Heart right ventricle (tissue), 16 donors: ENCODE measurements at places on chromosomes 2 and 18. TPM values are rescaled to one million over a fixed set of nuclear protein-coding genes. Genes with fewer than 3 reads are reported as not detected.

Gene CERKL
- total RNA-seq: not detected

DNA sequence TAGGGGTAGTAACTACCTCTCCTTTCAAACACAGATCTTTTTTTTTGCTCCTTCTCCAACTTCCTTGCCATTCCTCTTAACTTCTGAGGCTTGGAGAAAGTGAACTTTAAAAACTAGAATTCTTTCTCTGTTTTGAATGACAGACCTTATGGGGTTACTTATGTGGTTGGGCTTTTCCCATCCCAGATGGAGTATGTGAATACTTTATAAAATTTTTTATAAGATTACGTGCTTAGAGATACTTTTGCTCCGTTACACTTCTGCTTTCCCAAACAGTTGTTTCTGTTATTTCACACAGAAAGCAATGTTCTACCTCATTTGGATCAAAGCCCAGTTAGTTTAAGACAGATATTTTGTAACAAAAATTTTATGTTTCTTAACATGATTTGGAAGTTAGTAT, 20.2 kb downstream of the GREB1L start:
- no peak for DNase-seq
- H3K27ac ChIP-seq: no peak overlapping the region
- H3K27me3 ChIP-seq: no peaks in the 10 kb centered on the region
- no peaks in the 10 kb centered on the region for H3K4me1 ChIP-seq
- H3K36me3 ChIP-seq: no peaks in the 10 kb centered on the region

DNA sequence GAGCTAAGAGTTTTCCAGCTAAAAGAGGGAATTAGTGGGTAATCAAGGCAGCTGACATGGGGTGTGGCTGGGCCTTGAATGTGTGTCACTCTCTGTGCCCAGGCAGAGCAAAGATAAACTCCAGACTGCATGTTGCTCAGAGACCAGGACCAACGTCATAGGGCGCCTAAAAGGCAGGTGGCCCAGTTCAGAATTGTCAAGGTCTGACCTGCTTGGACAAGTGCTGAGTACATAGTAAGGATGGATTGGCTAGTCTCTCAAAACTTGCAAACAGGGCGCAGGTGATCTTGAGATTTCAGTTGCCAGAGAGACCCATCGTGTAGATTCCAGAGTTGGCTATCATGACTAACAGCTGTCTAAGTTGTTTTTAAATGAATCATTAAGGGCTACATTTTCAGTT, 19.0 kb downstream of the CLUL1 start:
- H3K36me3 ChIP-seq: no peaks in the 10 kb centered on the region
- H3K27ac ChIP-seq: no peak overlapping the region
- no peaks in the 10 kb centered on the region for H3K4me1 ChIP-seq
- DNase-seq: no peak
- H3K27me3 ChIP-seq: peaks cover 4% of the 10 kb centered on the region

GRCh38 chr2:52518678-52519077, 1248.9 kb upstream of the CHAC2 start:
- H3K27ac ChIP-seq: no peak overlapping the region
- no peak for DNase-seq
- H3K4me1 ChIP-seq: no peaks in the 10 kb centered on the region

Gene LYG2
- total RNA-seq: not detected

DNA sequence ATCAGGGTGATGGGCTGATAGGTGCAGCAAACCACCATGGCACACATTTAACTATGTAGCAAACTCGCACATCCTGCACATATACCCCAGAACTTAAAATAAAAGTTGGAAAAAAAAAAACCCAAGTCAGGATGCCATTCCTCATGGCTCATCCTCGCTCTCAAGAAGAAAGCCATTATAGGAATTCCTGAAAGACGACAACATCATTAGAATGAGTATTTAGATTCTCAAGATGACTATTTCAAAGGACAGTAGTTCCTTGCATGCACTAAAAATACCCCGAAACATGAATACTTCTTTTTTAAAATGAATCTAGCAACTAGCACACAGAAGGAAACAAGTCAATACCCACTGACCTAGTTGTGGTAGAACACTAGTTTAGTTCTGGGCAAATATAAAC, 285.8 kb upstream of the REV1 start:
- no peak for DNase-seq
- H3K4me3 ChIP-seq: no peak overlapping the region
- no peaks in the 10 kb centered on the region for H3K4me1 ChIP-seq
- no peaks in the 10 kb centered on the region for H3K36me3 ChIP-seq
- no peak overlapping the region for H3K27ac ChIP-seq

- no peak overlapping the region for H3K27ac ChIP-seq
- no peaks in the 10 kb centered on the region for H3K27me3 ChIP-seq
- DNase-seq: no peak
Observed at GRCh38 chr2:57890464-57890863, 156.1 kb upstream of the VRK2 start.

Gene ITSN2
- total RNA-seq: 33.7 TPM

Gene FBXO48
- 1.2 TPM for total RNA-seq

DNA sequence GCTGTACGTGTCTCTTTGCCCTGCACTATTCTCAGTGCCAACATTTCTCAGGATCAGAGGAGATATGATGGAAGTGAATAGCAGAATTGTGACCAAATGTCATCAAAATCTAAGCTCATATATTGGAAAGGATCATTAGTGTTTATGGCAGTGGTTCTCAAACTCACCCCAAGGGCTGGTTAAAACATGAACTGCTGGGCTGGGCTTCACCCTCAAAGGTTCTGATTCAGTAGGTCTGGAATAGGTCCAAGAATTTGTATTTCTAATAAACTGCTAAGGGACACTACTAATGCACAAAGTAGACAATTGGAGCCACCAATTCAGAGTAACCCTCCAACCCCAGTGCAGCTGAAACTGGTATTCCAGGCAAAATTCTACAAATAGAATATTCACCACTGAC, 317.9 kb upstream of the UBE2E3 start:
- H3K36me3 ChIP-seq: no peaks in the 10 kb centered on the region
- DNase-seq: no peak
- H3K27me3 ChIP-seq: no peaks in the 10 kb centered on the region
- no peaks in the 10 kb centered on the region for H3K4me1 ChIP-seq
- H3K27ac ChIP-seq: no peak overlapping the region

DNA sequence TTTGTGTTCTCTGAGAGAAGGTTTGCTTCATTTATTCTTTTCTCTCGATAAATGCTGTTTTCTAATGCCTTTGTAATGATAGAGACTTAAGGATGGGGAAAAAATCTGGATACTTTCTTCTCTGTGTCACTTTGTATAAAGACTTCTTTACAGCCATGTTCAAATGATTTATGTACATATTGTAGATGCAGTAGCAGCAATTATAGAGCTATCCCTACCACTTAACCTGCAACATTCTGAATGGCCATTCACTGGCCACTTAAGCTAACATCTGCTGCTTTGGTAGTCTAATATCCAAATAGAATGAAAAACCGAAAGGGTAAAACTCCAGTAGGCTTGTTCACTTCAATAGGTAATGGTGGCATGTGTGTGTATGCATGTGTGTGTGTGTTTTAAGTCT, 97.8 kb downstream of the CSRNP3 start:
- DNase-seq: no peak
- H3K36me3 ChIP-seq: no peaks in the 10 kb centered on the region
- H3K27ac ChIP-seq: no peak overlapping the region
- H3K4me1 ChIP-seq: peaks cover 3% of the 10 kb centered on the region

DNA sequence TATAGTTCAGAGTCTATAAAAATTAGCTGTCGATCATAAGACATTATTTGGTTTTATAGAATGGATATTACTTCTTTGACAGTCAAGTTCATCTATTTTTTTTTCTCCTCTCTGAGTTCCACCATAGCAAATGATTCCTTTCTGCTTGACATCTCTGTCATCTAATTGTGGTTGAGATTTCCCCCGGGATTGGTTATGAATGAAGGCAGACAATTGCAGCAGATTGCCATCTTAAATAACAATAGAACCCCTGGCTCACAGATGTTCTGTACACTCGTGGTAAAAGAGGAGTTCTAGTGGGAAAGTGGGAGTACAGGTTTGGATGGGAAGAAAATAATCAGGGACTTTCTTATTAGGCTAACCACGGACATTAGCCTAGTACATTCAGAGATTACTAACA, 292.1 kb upstream of the NRXN1 start:
- H3K4me3 ChIP-seq: no peak overlapping the region
- no peaks in the 10 kb centered on the region for H3K27me3 ChIP-seq
- H3K27ac ChIP-seq: no peak overlapping the region

DNA sequence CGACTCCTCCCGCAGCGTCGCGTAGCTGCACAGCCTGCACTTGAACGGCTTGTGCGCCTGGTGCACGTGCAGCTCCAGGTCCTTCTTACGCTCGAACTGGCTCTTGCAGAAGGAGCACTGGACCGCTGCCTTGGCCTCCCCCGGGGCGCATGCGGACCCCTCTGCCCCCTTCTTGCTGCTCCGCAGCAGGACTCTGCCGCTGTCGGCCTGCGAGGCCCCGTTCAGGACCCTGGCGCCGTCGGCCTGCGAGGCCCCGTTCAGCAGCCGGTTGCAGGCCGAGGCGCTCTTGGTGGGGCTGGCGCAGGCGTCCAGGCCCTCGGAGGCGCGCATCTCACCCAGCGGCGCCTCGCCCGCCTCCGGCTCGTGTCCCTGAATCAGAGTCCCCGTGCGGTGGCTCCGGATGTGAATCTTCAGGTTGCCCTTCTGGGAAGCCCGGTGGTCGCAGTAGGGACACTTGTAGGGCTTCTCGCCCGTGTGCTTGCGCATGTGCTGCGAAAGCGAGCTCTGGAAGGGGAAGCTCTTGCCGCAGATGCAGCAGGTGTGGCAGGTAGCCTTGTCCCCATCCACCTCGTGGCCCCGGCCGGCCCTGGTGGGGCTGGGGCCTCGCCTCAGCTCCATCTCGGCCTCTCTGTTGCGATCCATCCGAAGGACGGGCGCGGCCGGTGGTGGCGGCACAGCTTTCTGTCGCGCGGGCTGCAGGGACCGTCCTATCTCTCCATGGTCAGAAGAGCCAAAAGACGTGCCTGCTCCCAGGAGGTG, 52.5 kb downstream of the ZNF516 start:
- DNase-seq: no peak
- H3K4me1 ChIP-seq: peaks cover 12% of the 10 kb centered on the region
- H3K4me3 ChIP-seq: no peak overlapping the region
- peaks cover 38% of the 10 kb centered on the region for H3K36me3 ChIP-seq
- no peaks in the 10 kb centered on the region for H3K27me3 ChIP-seq
- H3K27ac ChIP-seq: no peak overlapping the region

- H3K27ac ChIP-seq: no peak overlapping the region
- no peaks in the 10 kb centered on the region for H3K36me3 ChIP-seq
- H3K4me3 ChIP-seq: no peak overlapping the region
Observed at GRCh38 chr2:60496956-60497355, 56.5 kb downstream of the BCL11A start.

Gene TBR1
- total RNA-seq: not detected

Gene RTKN
- 10.3 TPM for total RNA-seq

DNA sequence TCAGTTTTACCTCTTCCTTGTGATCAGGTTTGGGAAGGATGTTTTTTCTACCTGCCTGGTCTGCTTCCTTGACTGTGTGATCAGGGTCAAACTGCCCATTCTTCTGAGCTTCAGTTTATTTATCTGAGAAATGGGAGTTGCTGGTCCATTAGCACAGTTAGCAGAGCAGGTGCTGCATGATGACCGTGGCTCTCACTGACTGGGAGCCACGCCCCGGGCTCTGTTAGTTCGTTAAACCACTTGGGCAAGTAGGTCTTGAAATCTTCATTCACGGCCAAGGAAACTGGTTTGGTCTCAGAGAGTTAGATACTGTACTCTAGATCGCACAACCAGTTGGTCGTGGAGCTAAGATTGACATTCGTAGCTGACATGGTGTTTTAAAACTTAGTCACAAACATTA, 41.7 kb downstream of the INPP5D start:
- H3K27me3 ChIP-seq: no peaks in the 10 kb centered on the region
- H3K36me3 ChIP-seq: no peaks in the 10 kb centered on the region
- DNase-seq: no peak
- no peak overlapping the region for H3K4me3 ChIP-seq

DNA sequence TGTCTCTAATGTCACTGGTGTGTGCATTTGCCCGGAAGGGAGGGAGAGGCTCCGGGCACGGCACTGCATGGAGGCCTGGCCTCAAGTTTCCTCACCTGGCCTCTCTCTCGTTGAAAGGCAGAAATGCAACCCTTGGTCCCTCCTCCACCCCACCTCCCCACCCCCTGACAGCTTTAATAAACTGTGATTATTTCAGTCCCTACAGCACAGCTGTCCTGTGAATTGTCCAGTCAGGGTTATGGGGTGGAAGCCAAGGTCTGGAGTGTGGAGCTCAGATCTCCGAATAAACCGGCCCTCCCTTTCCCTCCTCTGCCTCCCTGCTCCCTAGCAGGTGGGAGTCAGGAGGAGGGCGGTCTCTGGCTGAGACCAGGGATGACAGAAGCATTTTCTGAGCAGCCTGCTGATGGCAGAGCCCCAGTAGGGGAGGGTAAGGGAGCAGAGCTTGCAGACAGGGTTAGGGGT, 199.2 kb upstream of the SMAD2 start:
- H3K27me3 ChIP-seq: no peaks in the 10 kb centered on the region
- no peak overlapping the region for H3K27ac ChIP-seq
- H3K4me1 ChIP-seq: no peaks in the 10 kb centered on the region
- no peak for DNase-seq

Gene UGT1A5
- not detected for total RNA-seq

DNA sequence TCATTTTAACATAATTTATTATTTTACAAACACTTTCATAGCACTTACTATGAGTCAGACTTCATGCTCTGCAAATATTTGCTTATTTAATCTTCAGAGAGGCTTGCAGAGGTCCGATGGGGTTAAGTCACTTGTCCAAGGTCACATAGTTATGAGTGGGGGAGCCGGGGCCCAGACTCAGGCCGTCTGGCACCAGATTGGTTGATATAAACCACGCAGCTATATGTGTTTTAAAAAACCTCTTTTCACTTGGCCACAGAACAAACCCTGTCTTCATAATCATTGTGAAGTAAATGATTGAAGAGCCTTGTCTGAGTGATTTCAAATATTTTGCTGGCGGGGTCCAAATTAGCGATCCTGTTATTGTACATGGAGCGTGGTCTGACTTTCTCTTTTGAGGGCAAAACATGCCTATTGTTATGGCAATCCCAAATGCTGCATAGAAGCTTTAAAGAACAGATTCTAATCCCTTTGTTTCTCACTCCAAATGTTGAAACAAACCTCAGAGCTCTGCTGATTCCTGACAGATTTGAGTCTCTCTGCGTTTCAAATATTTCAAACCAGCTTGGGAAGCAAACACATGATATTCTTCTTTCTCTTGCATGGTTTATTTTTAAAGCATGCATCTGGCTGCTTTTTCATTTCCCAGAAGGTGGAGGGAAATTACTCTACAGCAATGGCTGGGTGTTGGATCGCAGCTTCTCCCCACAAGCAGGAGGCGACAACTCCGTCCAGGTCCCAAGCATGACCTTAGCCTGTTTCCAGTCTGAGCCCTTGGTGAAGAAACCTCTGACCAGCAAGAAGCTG, 142.4 kb downstream of the DDX1 start:
- peak overlapping the region; percentile 2 for H3K27ac ChIP-seq
- no peaks in the 10 kb centered on the region for H3K36me3 ChIP-seq
- H3K4me1 ChIP-seq: peaks cover 28% of the 10 kb centered on the region
- H3K27me3 ChIP-seq: no peaks in the 10 kb centered on the region
- no peak overlapping the region for H3K4me3 ChIP-seq

Gene GNAL
- 1.4 TPM for total RNA-seq

Gene PARD6G
- 2.4 TPM for total RNA-seq
